ENCODE measurements at places on chromosomes 6 and 20.

DNA sequence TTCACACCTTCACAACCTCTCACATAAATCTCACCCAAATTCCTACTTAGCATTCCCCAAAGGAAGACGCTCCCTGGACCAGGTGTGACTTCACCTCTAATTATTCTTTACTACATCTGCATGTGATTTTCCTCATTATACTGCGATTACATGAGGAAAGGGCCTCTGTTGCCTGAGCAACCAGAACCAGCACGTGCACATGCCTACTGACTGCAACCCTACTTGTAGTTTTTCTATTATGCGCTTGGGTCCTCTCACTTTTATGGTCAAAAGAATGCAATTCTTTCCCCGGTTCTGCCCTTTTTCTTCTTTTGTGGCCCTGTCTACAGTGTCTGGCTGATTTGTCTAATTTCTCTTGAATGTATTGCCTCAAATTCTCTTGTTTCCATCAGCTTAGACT, 20.4 kb upstream of the ANKEF1 start:
- no peak for DNase-seq

- no peak for DNase-seq
These were observed 56.1 kb downstream of the SYNJ2 start for GRCh38 chr6:158037771-158038170.

DNA sequence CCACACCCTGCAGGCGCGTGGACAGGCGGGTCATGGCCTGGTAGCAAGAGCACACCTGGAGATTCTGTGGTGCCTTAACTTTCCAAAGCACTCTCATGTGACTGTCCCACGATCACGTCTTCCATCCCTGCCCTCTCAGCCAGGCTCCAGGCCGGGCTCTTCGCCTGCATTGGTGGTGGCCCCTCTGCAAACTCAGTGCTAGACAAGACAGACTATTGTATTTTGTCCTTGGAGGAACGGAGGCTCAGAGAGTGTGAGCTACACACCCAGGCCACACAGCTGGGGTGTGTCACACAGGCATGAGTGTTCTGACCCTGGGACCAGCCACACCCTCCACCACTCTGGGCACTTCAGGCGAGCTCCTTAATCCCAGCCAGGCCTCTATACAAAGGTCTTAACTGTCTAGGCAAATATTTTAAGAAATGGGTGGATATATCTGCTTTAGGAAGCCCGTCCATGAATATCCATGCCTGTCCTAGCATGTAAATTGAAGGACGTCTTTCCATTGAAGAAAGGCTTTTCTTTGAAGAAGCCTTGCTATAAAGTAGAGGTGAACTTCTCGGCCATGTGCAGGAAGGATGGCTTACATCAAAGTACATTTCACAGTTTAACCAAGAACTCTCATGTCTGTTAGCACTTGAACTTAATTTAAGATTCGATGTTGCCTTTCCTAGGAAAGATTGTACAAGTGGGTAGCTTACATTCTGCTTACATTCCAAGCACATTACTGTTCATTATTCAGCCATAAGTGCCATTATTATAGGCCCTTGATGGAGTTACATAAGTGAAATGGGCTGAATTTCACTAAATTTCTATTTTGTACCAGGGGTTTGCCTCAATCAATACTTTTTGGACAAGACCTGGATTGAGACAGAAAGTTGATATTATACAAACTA, 263.9 kb downstream of the DLL1 start:
- DNase-seq, result no peak

- DNase-seq, result no peak
These were observed 154.8 kb downstream of the PTPRK start for GRCh38 chr6:128365520-128366160.

DNA sequence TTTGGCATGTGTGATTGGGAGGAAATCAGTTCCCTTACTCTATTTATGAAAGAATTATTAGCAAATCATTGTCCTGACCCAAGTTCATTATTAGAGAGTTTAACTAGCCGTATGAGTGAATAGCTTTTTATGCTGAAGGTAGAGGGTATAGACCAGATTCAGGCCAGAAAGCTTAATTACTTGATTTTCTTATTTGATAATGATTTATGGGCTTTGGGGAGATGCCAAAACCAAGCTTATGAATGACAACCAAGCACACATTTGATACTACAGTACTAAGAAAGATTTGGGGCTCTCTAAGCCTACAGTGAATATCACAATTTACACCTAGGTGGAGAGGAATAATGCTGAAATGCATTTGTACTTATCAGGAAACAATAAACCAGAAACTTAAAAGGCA, 193.2 kb downstream of the ARHGAP18 start:
- no peak for DNase-seq

DNA sequence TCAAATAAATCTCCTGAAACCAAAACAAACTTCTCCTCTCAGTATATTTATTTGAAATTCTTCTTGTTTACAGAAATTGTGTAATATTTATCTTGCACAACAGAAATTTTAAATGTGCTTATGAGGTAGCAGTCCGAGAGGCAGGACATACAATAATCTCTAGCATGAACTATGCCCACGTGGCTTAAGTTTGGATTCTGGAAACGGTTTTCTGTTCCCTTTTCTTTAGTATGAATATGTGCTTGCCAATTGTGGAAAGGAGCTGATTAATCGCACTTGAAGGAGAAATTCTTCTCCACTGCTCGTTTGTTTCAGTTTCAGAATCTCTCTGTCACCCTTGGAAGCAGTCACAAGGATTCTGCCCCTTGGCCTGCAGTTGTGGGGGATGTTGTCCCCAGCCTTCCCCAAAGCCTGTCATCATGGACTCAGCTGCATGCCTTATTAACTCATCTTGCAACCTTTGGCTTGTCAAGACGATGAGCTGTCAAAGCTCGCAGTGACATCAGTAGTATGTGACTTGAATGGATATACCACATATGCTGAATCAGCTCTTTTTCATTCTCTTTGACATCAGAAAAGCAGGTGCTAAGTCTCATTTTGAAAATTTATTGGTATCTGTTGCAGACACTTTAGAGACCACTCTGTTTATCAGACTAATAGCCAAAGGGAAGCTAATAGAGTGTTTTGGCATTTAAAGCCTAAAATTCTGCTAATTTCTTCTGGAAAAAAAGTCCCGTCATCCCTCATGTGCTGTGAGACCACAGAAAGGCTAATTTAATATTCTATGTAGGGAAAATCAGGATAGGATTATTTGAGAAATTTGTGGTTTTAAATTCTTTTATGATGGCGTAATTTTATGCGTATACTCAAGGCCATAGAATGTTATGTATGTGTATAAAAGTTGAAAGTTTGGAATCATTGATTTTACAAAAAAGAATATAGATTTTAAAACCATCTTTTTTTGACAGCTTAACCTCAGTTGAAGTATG, 186.8 kb downstream of the ARID1B start:
- DNase-seq, result peak; percentile 45

DNA sequence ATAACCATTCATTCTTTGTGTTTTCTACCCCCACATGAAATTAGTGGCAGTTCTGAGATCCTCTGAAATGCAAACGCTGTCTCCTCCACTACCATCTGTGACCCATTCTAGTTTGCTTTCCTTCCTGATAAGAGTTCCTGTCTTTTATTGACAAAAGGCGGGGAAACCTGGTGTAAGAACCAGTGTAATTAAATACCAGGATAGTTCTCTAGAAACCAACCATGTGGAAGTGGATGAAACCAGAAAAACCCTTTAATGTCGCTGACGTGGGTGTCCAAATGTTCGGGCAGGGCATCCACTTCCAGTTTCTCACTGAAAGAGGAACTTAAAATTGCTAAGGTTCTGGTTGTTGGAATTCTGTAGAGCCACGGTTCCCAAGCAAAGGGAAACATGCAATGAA, 79.1 kb downstream of the TNFRSF21 start:
- DNase-seq, result no peak

DNA sequence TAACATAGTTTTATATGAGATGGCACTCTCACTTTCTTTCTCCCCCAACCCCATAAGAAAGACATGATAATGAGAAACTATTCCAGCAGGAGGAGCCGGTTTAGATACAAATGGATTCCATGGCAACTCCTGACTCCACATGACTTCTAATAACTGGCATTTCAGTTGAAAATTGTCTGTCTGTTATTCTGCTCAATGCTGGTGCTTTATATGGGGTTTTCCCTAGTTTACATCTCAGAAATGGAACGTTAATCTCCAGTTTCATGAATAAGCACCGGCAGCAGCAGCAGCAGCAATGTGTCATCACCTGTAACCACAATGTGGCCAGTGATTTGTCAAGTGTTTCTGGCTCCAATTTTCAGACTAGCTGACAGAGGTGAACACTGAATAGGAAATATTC, 8.0 kb upstream of the SIM1 start:
- no peak for DNase-seq

- DNase-seq, result no peak
These were observed 431.1 kb upstream of the CDH4 start for GRCh38 chr20:60820918-60821317.

- no peak for DNase-seq
These were observed 66.5 kb downstream of the HECA start for GRCh38 chr6:139201378-139201777.

- no peak for DNase-seq
These were observed 380.0 kb upstream of the FLRT3 start for GRCh38 chr20:14717134-14717999.

- no peak for DNase-seq
These were observed 5.0 kb downstream of the GCNT2 start for GRCh38 chr6:10526156-10526555.

- DNase-seq, result no peak
These were observed 1.2 kb downstream of the OGFR start for GRCh38 chr20:62805711-62806382.

DNA sequence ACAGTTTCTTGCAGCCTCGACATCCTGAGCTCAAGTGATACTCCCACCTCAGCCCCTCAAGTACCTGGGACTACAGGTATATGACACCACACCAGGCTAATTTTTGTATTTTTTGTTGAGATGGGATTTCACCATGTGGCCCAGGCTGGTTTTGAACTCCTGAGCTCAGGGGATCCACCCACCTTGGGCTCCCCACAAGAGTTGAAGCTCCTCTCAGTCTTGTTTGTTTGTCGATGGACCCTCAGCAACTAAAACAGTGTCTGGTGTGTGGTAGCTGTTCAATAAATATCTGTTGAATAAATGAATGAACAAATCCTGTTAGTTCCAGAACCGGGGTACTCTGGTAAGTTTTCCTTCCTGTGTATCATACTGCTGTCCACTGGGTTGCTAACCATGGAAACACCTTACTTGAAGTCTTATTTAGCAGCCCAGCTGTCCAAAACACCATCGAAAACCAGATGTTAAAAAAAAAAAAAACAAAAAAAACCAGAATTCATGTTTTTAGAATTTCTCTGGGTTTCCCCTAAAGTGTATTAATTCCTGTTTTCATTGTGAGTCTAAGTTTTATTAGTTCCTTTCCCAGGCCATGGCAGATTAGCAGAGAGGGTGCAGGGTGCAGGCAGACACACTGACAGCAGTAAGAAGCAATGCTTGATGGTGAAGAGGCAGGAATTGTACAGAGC, 7.8 kb upstream of the EZR start:
- DNase-seq, result no peak

DNA sequence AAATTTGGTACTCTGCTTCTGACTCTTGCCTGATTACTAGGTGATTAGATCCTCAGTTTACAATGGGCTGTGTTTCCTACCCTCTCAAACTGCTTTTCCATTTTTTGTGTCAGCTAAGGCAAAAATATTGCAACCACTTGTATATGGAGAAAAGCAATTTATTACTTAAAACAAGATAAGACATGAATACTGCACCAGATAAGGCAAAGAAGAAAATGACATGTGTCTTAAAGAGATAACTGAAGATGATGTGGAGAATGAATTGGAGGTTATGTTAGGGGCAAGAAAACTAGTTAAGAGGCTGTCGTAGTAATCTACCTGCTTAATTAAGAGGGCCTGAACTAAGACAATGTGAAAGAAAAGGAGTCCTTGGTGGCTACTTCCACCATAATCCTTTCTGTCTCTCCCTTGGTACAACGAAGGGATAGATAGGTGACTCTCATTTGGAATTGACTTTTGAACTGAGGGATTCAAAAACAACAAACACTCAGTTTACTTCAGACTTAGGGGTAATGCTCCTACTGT, 16.3 kb upstream of the REV3L start:
- no peak for DNase-seq

GRCh38 chr6:135701426-135701825, 150.1 kb upstream of the PDE7B start:
- no peak for DNase-seq

DNA sequence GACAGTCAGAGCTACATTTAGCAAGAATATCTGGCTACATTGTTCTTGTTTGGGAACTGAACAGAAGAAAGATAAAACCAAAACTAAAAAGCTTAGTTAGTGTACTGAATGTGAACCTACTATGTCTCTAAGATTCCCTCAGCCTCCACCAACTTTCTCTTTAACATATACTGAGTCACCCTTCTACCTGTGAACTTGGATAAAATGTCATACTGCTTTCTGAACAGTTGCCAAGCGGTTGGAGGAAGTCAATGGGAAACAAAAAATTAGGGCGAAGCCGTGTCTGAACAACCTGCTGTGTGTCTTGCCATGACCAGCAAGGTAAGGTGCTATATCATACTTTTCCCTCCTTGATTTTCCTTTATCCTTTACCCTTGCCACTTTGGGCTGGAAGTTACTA, 243.5 kb downstream of the BTBD9 start:
- DNase-seq, result no peak

DNA sequence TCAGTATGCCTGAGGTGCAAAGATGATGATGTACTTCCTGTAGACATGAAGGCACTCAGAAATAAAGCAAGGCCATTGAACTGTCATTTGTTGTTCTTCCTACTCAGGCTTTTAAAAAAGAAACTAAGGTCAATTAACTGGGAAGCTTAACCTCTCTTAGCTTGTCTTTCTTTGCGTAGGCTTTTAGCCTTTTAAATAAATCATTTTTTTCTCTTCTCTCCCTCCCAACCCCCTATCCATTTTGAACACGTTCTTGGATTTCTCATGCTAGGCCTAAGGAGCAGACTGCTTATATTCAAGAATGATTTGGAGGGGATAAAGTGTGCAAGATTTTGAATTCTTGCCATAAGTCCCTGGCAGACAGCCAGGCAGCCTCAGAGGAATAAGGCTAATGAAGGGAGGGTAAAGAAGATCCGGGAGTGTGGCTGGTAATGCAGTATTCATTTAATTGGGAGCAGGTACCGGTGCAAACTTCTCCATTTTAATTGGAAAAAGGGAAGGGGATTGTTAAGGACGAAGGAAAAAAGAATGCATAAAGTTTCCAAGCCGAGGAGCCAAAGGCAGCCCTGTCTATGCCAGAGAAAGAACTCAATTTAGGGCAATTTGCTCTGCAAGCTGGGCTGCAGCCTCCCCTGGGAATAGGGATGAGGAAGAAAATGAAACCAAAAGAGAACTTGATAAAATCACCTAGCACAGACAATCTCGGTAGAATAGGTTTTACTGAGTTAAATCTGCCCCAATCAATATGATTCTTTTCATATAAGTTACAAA, 343.8 kb upstream of the MMS22L start:
- no peak for DNase-seq

DNA sequence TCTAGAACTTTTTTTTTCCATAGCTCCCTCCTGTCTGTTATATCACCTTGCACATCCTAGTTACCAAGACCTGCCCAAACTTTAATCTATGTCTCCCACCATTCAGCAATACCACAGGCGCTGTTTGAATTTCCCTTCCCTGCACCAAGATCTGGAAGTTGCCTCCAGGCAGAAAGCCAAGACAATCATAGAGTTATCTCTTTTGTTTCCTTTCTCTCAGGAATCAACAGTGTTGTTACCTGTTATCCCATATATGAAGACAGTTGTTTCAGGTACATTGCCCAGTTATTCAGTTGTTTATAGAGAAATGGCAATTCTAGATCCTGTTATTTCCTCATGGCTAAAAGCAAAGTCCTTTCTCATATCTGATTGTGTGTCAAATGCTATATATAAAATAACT, 63.2 kb downstream of the PDSS2 start:
- DNase-seq, result no peak
